CD4-positive, CD25-positive, alpha-beta regulatory T cell (primary cell): ENCODE measurements at places on chromosomes 12 and 14.

DNA sequence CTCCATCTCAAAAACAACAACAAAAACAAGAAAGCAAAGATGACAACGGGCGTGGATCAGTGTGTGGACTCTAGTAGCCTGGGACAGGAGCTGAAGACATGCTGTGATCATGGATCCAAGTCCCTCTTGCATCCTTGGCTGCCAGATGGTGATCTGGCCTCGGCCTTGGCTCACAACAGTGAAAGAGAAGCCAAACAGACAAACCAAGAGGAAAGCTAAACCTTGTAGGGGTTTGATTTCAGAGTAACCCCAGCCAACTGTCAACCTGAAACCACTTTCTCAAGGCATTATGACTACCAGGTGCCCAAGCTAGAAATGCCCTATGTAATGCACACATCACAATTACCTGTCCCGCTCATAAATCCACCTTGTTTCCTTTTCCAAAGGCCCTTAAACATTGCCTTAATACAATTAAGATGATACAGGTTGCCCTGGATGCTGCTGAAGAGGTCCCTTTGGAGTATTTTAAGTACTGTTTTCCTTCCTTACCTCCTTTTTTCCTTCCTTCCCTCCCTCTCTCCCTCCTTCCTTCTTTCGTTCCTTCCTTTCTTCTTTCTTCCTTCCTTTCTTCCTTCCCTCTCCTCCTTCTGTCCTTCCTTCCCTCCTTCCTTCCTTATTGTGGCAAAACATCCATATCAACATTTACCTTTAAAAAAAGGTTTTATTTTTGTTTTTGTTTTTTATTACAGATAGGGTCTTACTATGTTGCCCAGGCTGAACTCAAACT lies 41.4 kb upstream of the NINJ2 start:
- DNase-seq: no peak

DNA sequence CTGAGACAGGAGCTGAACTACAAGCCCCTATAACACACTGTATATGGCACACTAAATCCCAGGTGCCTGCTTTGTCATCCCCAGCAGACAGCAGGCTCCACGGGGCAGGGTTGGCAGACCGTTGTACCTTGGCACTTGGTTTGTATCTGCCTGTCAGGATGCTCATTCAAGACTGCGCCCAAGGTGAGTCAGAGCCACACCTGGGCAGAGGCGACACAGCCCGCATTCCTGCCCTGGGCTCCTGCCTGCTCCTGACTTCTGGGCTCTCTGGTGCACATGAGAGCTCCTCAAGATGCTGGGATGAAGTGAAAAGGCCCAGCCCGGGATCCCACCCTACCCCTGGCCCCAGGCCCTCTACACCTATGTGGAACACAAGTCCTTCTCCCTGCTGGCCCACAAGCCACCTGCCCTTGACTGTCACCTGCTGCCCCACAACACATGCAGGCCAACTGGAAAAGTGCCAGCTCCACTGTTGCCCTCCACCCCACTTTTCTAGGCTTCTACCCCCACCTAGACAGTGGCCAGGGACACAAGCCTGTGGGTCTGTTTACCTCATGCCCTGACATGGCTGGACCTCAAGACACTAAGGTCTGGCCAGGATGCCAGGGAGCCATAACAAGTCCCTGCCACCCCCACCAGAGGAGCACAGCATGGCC lies 30.8 kb upstream of the PNMA1 start:
- DNase-seq: no peak

GRCh38 chr12:122393817-122394216 lies 28.7 kb downstream of the CLIP1 start:
- no peak for DNase-seq

- no peak for DNase-seq
Measured at GRCh38 chr14:99887407-99887806, 94.2 kb downstream of the EML1 start.

DNA sequence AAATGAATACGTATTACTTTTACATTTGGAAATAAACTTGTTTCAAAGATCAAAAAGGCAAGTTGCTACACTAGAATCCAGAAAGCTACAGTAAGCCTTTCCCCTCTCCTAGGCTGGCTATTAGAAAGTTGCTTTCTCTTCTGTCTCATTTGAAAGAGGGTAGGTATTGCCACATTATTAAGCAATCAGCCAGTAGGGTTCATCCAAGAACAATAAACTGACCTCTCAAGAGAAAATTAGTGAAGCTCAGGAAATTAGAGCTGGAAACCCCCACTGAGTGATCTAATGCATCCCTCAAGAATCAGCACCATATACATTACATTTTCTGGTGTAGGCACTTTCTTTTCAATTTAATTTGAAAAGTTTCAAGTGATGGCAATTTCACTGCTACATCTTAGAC lies 4.5 kb upstream of the TMEM233 start:
- no peak for DNase-seq

- peak; percentile 84 for DNase-seq
Measured at GRCh38 chr14:70886421-70887206, 20.6 kb upstream of the PCNX1 start.

GRCh38 chr14:49280566-49280965 lies 305.6 kb downstream of the RPS29 start:
- no peak for DNase-seq

GRCh38 chr14:50447461-50447860 lies 50.8 kb upstream of the CDKL1 start:
- no peak for DNase-seq

DNA sequence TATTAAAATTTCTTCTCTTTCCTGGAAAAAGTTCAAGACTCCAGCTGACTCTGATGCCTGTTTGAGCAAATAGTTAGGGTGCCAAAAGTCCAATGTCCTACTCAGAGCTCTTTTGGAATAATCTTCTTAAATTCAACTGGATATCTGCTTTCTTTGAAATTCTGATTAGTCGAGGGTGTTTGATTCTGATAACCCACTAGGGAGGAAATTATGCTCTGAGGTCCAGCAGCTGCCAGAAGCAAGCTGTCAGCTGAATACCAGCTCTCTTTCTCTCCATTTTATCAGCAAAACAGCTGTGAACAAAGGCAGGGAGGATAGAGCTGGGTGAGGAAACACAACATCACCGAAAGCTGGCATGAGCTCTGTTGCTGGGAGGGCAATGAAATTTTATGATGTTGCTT lies 141.5 kb downstream of the CAND1 start:
- DNase-seq: no peak

DNA sequence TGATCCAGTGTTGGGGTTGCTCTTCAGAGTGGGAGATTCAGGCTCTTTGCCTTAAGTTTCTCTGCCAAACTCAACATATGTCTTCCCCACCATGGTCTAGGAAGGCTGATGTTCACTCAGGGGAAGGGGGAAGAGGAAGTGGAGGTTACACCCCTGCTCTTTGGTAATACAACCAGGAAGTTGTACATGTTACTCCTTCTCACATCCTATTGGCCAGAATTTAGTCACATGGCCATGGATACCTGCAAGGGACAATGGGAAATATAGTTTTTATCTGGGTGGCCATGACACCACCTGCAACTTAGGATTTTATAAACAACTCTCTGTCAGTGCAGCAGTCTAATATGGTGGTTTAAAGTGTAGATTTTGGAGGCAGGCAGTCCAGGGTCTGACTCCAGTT lies 150.9 kb downstream of the TBX5 start:
- no peak for DNase-seq

GRCh38 chr12:89824822-89825221 lies 116.2 kb upstream of the ATP2B1 start:
- no peak for DNase-seq

DNA sequence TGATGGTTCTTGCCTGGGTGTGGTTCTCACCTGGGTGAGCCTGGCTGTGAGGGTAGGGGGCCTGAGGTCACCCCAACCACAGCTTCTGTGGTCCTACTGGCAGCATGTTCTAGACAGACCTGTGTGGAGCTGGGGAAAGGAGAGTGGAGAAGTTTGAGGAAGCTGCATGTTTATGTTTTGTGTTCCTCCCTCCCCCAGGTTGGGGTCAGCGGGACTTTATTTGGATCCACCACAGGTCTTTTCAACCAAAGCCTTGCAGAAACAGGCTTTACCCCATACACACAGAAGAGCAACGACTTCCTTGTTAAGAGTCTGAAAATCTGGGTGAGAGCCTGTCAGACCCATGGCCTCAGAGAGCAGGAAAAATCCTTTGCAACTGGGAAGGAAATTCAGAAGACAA lies 5.6 kb downstream of the CD9 start:
- DNase-seq: no peak

GRCh38 chr14:21256539-21257393 lies 12.5 kb downstream of the HNRNPC start:
- no peak for DNase-seq

DNA sequence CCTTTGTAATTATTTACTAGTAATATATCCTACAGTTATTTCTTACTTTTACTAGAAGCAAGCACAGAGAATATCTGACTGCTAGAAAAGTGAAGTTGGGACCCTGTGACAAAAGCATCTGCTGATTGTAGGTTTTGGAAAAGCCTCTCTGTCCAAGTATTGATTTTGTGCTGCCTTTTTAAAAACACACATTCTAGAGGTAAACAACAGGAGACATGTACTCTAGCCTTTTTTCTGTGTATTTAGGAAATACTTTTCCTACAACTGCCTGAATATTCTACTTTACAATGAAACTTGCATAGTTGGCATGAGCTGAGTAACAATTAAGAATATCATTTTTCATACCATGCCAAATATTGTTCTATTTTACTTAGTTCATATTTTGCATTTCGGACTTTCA lies 1249.0 kb downstream of the SLC16A7 start:
- no peak for DNase-seq

DNA sequence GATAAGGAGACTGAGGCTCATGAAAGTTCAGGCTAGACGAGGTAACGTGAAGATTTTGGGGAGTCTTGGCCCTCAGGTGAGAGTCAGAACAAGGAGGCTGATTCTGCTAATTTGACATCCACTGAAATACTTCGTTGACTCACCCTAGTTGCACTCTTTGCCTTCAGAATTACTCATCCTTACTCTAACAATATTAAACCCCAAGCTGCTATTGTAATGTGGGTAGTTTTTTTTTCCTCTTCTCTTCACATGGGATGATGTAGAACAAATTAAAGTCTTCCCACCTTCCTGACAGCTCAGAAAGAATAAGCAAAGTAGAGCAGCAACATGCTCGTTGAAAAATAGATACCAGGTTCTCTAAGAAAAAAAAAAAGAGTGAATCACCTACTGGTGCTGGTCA lies 22.0 kb upstream of the SRRM4 start:
- no peak for DNase-seq

GRCh38 chr14:75667099-75667765 lies 6.2 kb downstream of the TTLL5 start:
- no peak for DNase-seq

DNA sequence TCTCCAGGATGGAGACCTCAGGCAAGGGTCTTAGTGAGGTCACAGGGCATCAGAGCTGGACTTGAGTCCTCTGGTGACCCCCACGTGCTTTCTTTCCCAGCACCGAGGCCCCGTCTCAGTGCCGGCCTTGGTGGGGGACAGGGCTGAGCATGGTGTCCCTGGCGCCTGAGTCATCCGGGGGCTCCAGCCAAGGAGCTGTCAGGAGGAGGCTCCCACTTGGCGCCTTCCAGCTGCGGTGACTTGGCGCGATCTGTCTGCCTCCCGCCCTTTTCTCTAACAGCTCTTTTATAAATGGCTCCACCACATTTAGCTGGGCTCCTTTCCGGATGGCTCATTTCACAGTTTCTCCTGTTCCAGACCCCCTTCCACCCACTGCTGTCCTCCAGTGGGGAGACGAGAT lies 60.4 kb downstream of the PRMT8 start:
- DNase-seq: no peak

- DNase-seq: peak; percentile 40
Measured at GRCh38 chr14:23237772-23238594, at the start of gene RNF212B. Gene RNF212B (plus strand): TSS chr14:23237936. CDS start chr14:23240346, 2,410 bp downstream.

DNA sequence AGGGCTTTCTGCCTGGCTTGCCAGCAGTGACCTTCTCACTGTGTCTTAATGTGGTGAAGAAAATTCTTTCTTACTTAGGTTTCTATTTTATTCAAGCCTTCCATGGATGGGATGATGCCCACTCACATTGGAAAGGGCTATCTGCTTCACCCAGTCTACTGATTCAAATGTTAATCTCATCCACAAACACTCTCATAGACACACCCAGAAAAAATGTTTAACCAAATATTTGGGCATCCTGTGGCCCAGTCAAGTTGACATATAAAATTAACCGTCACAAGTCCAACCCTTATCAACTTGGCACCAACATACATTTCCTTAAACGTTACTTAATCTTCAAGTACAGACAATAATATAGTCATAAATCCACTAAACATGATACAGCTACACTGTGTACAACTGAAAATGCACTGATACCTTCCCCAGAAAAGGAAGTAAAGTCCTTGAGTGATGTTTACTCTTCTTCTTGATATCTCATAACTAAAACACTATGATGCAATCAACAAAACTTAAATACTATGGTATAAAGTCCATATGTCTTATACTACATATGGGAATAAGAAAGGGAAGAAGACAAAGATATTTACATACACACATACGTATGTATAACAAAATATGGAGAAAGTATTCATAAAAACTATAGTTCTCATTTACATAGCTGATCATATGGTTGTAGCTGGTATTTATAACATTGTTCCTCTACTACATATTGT lies 394.7 kb upstream of the NOVA1 start:
- no peak for DNase-seq

DNA sequence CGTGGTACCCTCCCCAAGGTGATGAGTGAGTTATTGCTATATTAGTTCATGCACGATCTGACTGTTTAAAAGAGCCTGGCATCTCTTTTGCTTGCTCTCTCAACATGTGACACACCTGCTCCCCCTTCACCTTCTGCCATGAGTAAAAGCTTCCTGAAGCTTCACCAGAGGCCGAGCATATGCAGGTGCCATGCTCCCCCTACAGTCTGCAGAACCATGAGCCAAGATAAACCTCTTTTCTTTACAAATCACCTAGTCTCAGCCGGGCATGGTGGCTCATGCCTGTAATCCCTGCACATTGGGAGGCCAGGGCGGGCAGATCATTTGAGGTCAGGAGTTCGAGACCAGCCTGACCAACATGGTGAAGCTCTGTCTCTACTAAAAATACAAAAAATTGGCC lies 61.8 kb downstream of the RNFT2 start:
- peak; percentile 6 for DNase-seq

GRCh38 chr14:105879867-105880561 lies 353.6 kb downstream of the TMEM121 start:
- no peak for DNase-seq

DNA sequence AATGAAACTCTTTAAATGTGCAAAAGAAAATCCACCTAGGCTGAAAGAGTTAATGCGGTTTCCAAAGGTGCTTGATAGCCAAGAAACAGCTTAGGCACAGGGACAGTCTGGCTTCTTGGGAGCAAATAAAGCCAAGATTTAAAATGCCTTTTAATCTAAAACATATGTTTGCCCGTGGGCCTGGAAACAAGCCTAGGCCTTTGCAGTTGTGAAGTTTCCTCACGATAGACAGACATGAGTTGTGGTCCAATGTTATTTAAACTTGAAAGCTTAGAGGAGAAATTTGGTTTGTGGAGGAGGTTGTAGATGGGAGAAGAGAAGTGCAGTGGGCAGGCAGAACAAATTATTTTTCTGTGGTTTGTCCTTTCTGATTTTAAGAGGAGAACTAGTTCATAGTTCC lies 29.8 kb downstream of the PROX2 start:
- no peak for DNase-seq
